RWPE2 (cell line): ENCODE measurements at places on chromosomes 4 and X.

- DNase-seq: no peak
Measured at GRCh38 chr4:97645071-97645821, 498.0 kb downstream of the STPG2 start.

DNA sequence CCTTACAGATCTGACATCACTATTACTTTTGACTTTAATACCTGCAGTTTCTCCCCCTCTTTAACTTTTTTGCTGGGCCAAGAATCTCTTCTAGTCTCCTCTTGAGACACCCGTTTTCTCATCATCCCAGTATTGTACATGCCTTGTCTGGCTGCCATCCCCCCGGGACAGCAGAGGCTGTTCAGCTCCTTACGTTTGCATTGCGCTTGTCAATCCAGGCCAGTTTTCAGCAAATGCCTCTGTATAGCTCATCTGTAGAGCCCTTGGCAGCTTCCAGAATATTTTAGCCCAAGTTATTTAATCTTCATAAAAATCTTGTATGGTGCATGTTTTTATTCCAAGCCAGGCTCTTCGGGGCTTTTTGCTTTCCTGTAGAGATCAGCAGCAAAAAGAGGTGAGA, 22.3 kb upstream of the HOPX start:
- DNase-seq: no peak

GRCh38 chrX:103356130-103356798, at the start of gene TCEAL9:
Gene TCEAL9 (plus strand): TSS chrX:103356506. CDS start chrX:103357685, 1,179 bp downstream.
- no peak for DNase-seq

DNA sequence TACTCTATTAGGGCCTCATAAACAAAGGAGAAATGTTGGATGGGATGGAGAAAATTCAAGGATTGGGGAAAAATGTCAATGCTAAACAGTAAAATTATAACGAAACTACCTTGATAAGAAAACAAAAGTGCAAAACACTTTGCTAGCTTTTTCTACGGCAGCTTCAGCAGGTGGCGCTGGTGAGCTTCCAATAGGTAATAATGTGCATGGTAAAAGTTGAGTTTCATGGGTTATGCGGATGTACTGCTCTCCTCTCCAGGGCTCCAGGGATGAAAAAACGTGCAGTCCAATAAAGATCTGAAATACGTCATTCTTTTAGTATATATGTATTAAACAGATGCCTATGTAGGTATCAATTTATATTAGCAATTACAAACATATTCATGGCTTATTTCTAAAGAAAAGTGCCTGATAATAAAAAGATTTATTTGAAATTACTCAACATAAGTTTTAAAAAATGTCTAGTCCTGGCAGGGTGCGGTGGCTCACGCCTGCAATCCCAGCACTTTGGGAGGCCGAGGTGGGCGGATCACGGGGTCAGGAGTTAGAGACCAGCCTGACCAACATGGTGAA, 239.6 kb downstream of the GRXCR1 start:
- no peak for DNase-seq

- no peak for DNase-seq
Measured at GRCh38 chrX:1524874-1525582, 12.0 kb downstream of the P2RY8 start.

DNA sequence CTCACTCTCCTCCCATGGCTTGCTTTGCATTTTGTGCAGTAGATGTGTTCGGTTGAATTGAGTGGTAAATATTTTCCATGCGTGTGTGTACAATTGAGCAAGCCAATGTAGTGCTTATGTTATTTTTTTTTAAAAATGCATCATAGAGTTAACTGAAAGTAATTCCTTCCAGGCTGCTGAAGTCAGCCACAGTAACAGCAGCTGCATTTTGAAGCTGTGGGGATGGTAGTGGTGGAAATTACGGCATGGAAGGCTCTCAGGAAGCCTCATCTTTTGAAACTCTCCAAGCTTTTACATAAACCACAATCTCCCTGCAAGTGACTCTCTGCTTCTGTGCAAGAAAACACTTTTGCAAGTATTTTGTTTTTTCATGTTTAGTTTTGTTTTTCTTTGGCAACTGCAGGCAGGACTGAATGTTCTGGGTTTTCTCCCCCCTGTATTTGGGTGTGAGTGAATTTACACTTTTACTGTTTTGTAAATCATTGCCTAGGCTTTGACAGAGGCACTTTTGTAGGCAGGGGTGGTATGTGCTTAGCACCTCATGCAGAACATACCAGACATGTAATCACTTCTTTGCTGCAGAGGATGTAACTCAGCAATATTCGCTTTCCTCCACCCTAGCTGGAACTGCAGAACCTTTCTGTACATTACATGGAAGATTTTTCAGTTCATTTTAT, 56.2 kb downstream of the LRRC66 start:
- no peak for DNase-seq

DNA sequence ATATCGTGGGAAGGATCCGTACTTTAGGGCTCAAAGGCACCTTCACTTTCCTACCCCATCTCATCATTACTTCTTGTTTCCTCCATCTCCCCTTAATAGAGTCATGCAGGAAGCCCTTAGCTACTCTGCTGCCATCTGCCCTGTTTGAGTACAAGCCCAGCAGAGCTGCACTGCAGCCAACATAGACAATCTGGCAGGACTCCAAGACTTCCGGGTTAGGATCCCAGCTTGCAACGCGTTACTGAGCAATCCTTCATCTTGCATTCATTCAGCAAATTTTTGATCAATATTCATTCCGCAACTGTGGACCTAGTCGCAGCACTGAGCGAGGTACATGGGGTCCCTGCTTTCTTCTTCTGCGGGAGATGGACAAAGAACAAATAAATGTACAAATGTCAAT, 344.9 kb downstream of the BCOR start:
- no peak for DNase-seq

GRCh38 chr4:113411496-113411938, 350.0 kb downstream of the CAMK2D start:
- no peak for DNase-seq

GRCh38 chr4:17504081-17504480, 7.8 kb downstream of the QDPR start:
- no peak for DNase-seq

DNA sequence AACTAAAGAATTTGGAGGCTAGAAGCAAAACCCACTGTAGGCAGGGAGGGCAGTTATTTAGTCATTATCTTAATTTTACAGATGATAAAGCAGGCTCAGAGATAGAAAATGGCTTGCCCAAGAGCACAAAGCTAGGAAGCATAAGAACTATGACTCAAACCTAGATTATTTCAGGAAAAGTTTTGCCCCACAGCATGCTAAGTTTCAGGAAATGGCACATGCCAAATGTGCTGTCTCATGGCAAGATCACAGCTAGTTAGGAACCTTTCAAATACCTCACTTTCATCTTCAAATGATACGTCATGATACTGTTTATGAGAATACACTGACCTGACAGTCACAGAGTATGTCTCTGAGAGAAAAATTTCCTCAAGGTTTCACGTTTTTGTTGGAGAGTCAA, 78.5 kb upstream of the SPANXC start:
- no peak for DNase-seq

DNA sequence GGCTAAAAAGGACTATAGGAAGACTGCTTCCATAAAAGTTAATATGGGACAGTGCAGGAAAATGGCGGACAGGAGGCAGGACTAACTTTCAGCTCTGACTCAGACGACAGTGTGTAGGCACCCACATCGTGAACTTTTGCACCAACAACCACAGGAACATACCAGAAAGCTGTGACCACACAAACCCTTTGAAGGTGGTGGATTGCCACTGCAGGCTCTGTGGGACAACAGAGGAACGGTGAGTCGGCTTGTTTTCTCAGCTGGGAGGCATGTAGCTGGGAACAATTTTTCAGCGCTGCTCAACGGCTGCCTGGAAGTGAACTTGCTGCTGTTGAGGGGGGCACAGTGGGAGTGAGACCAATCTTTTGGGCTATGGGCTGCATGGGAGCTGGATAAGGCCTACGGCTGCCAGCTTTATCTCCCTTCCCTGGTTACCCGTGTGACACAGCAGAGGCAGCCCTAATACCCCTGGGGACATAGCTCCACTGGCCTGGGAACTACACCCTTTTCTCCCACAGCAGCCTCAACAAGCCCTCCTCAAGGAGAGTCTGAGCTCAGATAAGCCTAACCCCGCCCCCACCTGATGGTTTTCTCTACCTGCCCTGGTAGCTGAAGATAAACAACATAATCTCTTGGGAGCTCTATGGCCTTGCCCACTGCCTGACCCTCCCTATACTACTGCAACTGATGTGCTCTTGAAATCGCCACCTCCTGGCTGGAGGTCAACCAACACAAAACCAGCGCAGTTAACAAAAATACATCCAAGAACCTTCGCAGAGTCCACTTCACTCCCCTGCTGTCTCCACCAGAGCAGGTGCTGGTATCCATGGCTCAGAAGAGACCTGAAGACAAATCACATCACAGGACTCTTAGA, 1537.0 kb downstream of the C4orf33 start:
- DNase-seq: no peak

DNA sequence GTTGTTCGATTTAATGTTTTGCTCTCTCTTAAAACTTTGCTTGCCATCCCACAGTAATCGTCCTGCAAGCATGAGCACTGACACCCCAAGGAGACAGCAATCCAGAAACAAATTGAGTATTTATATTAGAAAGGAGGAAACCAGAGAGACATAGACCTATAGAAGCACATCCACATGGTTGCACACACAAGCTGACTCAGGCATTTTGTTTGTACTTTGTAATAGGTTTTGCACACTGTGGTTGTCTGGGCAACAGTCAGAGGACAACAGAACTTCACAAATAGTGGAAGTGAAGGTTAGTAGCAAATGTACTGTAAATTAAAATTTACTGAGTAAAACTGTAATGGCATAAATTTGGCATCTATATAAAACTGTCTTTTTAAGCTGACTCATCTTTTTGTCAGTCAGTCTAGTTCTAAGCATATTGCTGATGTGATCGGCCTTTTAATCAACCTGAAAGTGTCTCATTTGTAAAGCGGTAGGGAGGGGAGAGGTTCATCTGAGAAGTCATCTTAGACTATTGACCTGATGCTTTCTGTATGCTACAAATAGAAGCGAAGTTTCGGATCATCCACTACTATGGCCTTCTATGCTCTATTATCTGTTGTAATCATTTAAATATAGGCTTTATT, 1624.7 kb downstream of the ARAP2 start:
- DNase-seq: no peak

GRCh38 chrX:132086672-132087071, 41.1 kb downstream of the FRMD7 start:
- DNase-seq: no peak

- DNase-seq: no peak
Measured at GRCh38 chr4:185800266-185800945, 11.6 kb downstream of the SORBS2 start.

DNA sequence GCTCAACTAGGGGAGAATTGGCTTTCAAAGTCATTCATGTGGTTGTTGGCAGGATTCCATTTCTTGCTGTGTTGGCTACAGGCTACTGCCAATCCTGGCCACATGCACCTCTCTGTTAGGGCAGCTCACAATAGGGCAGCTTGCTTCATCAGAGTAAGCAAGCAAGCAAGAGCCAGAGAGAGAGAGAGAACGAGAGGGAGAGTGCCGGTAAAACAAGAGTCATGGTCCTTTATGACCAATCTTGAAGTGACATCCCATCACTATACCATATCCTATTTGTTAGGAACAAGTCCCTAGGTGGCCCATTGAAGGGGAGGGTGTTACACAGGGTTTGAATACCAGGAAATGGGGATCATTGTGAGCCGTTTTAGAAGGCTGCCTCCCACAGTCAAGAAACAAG, 33.0 kb upstream of the TLR2 start:
- DNase-seq: no peak

- DNase-seq: no peak
Measured at GRCh38 chrX:7164174-7164573, 16.2 kb upstream of the PUDP start.

- DNase-seq: no peak
Measured at GRCh38 chrX:135625995-135626394, 87.4 kb upstream of the CT45A1 start.

DNA sequence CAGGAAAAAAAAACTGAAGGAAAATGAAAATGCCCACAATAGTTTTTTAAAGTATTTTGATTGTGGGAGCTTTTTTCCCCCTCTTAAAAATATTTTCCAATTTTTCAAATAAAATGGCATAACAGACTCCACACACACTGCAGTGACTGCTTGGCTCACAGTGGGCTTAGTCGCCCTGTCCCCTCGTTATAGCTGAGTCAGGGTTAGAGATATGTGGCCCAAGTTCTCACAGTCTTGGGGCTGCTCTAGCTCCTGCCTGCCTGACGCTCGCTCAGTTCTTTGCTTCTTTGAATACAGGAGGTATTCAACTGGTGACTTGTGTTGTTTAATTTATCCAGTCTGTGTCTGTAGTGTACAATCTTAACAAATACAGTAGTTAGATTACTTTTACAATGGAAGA, 47.7 kb downstream of the BEND2 start:
- no peak for DNase-seq

- DNase-seq: no peak
Measured at GRCh38 chrX:9489234-9489633, 24.4 kb downstream of the TBL1X start.
